ENCODE measurements at places on chromosomes 2 and 18. TPM values are rescaled to one million over a fixed set of nuclear protein-coding genes. Genes with fewer than 3 reads are reported as not detected.

POTEJ gene
- total RNA-seq, result 0.21 TPM

GRCh38 chr2:96142217-96143113 is 2.8 kb downstream of the DUSP2 start:
- peaks cover 39% of the 10 kb centered on the region for H3K27me3 ChIP-seq
- H3K27ac ChIP-seq, result no peak overlapping the region
- DNase-seq, result no peak
- no peak overlapping the region for H3K4me3 ChIP-seq

- no peaks in the 10 kb centered on the region for H3K36me3 ChIP-seq
- peaks cover 4% of the 10 kb centered on the region for H3K4me1 ChIP-seq
- no peaks in the 10 kb centered on the region for H3K27me3 ChIP-seq
- H3K27ac ChIP-seq, result no peak overlapping the region
- no peak for DNase-seq
Measured at GRCh38 chr2:132373391-132374135, 43.0 kb upstream of the GPR39 start.

CASP10 gene
- 1.4 TPM for total RNA-seq

DNA sequence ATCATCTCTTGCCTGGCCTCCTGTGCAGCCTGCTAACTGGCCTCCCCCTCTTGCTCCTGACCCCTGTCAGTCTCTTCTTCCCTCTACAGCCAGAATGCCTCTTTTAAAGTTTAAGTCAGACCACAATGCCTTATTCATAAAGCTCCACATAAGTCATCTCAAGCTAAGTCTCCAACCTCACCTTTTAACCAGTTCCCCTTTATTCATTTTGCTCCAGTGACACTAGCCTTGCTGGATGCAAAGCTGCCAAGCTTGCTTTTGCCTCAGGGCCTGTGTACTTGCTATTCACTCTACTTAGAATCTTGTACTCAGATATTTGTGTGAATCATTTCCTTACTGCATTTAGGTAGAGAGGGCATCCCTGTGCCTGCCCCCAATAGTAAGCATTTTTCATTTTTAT is 180.9 kb downstream of the PDE1A start:
- peaks cover 23% of the 10 kb centered on the region for H3K4me1 ChIP-seq
- H3K36me3 ChIP-seq, result no peaks in the 10 kb centered on the region
- H3K4me3 ChIP-seq, result no peak overlapping the region
- H3K27me3 ChIP-seq, result no peaks in the 10 kb centered on the region
- no peak for DNase-seq

- H3K27ac ChIP-seq, result no peak overlapping the region
- H3K36me3 ChIP-seq, result no peaks in the 10 kb centered on the region
- peak; percentile 33 for DNase-seq
- no peaks in the 10 kb centered on the region for H3K4me1 ChIP-seq
- no peak overlapping the region for H3K4me3 ChIP-seq
- no peaks in the 10 kb centered on the region for H3K27me3 ChIP-seq
Measured at GRCh38 chr2:186862869-186863709, 14.1 kb upstream of the ZSWIM2 start.

- no peak overlapping the region for H3K4me3 ChIP-seq
- H3K27me3 ChIP-seq, result no peaks in the 10 kb centered on the region
- H3K36me3 ChIP-seq, result no peaks in the 10 kb centered on the region
- H3K27ac ChIP-seq, result no peak overlapping the region
- no peaks in the 10 kb centered on the region for H3K4me1 ChIP-seq
Measured at GRCh38 chr2:235263205-235264120, 230.4 kb upstream of the AGAP1 start.

GRCh38 chr2:147416099-147416498 is 428.7 kb upstream of the ACVR2A start:
- no peaks in the 10 kb centered on the region for H3K36me3 ChIP-seq
- H3K27me3 ChIP-seq, result no peaks in the 10 kb centered on the region
- no peaks in the 10 kb centered on the region for H3K4me1 ChIP-seq
- H3K27ac ChIP-seq, result no peak overlapping the region
- H3K4me3 ChIP-seq, result no peak overlapping the region

DNA sequence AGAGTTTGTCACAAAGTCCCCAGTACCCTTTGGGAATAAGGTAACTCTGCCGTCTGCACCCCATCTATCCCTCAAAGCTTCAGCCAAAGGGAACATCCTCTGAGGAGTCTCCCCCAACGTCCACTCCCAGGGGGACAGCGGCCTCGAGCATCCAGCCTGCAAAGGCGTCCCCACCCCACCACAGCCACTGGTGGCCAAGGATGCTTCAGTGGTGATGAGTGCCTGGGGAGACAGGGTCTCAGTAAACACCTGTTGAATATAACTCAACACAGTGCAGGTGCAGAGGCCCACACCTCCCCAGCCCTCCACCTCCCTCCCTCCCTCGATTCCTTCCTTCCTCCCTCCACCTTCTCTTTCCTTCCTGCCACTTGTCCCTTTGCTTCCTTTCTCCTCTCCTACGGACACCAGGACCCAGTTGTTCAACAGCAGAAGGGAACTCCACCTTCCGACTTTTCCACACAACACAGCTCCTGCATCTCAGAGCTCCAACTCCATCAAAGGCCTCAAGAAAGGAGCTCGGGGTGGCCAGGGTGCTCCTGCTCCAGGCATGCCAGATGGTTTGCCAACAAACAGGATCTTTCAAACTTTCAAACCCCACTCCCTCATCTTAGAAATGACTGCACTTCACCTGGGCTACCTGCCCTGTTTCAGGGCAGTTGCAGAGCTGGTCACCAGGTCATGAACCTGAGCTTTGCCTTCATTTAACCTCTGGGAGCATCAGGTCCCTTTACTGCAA is 87.8 kb upstream of the SNTG2 start:
- DNase-seq, result no peak
- no peak overlapping the region for H3K27ac ChIP-seq
- no peaks in the 10 kb centered on the region for H3K36me3 ChIP-seq
- no peak overlapping the region for H3K4me3 ChIP-seq

DNA sequence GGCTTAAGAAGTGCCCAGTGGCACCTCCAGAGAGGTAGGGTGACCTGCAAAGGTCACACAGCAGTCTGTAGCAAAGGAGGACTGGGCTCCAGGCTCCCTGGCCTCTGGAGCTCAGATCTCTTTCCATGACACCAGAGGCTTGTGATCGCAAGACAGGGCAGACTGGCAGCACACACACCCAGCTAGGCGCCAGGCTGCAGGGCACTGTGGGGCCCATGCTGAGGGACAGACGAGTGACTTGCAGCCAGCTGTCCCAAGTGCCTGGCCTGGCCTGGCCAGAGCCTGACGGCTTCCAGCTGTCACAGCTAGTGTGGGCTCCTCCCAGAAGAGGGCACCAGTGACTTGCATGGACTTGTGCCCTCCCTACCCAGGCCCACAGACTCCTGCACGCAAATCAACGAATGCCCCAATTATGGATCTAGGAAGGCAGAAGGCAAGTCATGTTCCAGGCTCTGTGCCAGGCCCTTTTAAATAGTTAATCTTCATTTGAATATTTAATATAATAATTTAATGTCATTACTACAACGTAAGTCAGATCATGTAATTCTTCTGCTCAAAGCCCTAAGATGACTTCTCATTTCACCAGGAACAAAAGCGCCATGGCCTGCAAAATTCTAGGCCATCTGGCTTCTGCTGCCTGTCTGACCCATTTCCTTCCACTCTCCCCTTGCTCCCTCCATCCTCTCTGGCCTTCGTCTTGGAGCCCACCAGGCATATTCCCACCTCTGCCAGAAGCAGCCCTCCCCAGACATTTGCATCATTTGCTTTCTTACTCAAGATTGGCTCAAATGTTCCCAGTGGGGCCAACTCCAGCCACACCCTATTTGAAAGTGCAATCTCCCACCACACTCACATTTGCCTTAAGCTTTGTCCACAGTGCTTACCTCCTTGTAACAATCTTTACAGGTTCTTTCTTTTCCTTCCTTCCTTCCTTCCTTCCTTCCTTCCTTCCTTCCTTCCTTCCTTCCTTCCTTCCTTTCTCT is 3.7 kb upstream of the SPEG start:
- H3K4me3 ChIP-seq, result no peak overlapping the region
- H3K27ac ChIP-seq, result no peak overlapping the region
- peak; percentile 64 for DNase-seq

DNA sequence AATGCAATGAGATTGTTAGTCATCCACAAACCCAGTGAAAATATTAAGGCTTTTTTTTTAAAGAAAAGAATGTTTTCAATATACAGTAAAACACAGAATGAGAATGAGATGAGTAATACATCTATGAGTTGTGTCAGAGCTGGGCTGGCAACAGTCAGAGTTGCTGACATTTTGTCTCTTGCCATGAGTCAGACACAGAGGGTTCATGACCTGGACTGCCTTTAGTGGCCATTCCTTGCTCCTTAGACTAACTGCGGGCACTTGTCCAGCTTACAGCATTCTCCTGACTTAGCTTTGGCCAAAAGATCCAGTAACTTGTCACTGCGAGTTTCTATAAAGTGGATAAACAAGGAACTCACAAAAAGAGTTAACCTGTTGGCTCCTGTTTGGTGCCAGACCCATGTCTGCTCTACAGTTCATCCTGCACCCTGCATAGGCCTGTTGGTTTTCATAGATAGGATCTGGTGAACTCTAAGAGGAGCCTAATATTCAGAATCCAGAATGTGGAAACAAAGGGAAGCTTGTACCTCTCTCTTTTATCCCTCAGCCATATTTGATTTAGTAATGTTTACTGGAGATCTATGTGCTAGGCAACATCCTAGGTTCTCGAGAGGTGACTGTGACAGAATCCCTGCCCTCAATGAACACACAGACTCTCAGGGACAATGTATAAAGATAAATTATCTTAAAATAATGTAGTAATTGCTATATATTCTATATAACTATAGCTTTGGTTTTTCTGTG is 391.5 kb upstream of the VWC2L start:
- no peaks in the 10 kb centered on the region for H3K36me3 ChIP-seq
- no peak for DNase-seq
- no peak overlapping the region for H3K4me3 ChIP-seq
- H3K27ac ChIP-seq, result no peak overlapping the region

DNA sequence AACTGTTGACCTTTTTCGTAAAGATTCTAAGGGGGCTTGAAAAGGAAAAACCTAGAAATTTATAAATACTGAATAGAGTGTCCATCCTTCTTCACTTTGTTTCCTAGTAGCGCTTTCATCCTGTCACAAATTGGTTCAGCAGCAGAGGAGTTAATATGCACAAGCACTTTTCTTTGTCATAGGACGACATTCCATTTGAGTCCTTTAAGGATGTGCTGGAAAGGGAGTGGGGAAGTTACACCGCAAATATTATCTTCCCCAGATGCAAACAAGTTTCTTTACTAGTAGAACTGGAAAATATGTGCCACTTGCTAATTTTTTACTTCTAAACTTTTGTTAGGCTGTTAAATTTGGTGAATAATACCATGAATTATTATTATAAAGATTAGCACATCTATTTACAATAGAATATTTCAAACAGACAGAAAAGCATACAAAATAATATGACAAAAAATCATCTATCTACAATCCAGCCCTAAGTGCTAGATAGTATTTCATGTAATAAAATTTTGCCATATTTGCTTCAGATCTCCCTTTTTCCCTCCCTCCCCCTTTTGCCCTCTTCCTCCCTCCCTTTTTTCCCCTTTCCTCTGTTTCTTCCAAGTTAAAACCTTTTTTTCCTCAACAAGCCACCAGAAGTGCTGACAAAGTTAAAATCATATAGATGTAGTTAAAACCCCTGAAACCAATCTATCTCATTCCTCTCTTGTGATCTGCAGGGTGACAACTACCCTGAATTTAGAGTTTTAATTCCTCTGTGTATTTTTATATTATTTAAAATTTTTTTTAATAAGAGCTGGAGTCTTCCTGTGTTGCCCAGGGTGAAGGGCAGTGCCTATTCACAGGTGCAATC is 50.5 kb upstream of the MAP4K3 start:
- no peak overlapping the region for H3K27ac ChIP-seq
- no peaks in the 10 kb centered on the region for H3K27me3 ChIP-seq
- DNase-seq, result no peak
- H3K4me3 ChIP-seq, result no peak overlapping the region
- no peaks in the 10 kb centered on the region for H3K36me3 ChIP-seq

MERTK gene
- total RNA-seq, result 6.1 TPM

GAREM2 gene
- 15.1 TPM for total RNA-seq

DNA sequence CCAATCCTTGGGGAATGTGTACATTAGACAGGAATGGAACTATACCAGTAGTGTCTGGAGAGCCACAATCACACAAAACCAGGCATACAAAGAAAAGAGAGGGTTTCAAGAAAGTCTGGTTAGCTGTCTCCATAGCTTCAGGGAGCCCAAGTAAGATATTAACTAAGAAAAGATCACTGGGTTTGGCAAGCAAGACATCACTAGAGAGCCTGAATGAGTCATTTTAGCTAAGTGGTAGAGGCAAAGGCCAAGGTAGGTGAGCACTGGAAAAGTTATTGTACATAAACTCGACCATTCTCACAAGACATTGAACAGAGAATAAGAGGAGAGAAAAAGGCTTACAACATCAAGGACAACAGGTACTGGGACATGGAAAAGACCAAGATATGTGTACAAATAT is 143.8 kb upstream of the ARL4C start:
- H3K4me1 ChIP-seq, result peaks cover 4% of the 10 kb centered on the region
- H3K36me3 ChIP-seq, result no peaks in the 10 kb centered on the region
- no peak overlapping the region for H3K4me3 ChIP-seq
- no peaks in the 10 kb centered on the region for H3K27me3 ChIP-seq
- H3K27ac ChIP-seq, result no peak overlapping the region

GRCh38 chr2:158815166-158815565 is 20.0 kb downstream of the DAPL1 start:
- H3K4me3 ChIP-seq, result no peak overlapping the region
- H3K27me3 ChIP-seq, result no peaks in the 10 kb centered on the region
- H3K36me3 ChIP-seq, result no peaks in the 10 kb centered on the region
- H3K4me1 ChIP-seq, result no peaks in the 10 kb centered on the region
- no peak overlapping the region for H3K27ac ChIP-seq

DNA sequence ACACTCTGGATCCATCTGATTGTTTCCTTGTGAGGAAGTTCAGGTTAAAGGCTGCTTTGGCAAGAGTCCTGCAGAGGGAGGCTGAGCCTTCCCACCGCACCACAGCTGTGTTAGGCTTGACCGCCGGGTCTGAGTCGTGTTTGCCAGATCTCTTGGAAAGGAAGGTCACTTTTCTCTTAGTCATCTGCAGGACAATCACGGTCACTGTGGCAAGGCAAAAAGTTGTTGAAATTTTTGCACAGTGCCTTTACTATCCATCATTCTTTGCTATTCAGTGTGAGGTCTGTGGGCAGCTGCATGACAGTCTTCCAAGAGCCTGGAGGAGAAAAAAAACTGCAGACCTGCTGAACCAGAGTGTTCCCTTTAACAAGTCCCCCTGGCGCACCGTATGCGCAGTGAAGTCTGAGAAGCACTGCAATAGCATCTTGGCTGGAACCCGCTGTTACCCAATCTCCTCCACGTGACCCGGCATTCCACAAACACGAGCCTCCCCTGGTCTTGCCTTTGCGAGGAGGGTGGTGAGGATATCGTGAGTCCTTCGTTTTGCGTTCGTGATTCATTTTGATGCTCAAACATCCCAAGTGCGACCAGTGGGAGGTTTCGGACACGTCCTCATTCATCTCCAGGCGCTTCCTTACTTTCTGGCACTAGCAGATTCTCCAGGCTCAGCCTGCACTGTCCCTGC is 23.0 kb downstream of the BIN1 start:
- H3K4me1 ChIP-seq, result peaks cover 46% of the 10 kb centered on the region
- H3K27ac ChIP-seq, result no peak overlapping the region
- no peaks in the 10 kb centered on the region for H3K27me3 ChIP-seq

GRCh38 chr2:53183581-53183980 is 584.0 kb upstream of the CHAC2 start:
- DNase-seq, result peak; percentile 59
- H3K4me1 ChIP-seq, result peaks cover 18% of the 10 kb centered on the region
